ENCODE measurements at places on chromosomes 11 and 22. TPM values are rescaled to one million over a fixed set of nuclear protein-coding genes. Genes with fewer than 3 reads are reported as not detected.

GRCh38 chr11:8873741-8874405 lies 37.1 kb upstream of the AKIP1 start:
- no peak for DNase-seq

- DNase-seq, result no peak
Measured at GRCh38 chr11:75966537-75967287, 151.7 kb downstream of the UVRAG start.

GRCh38 chr11:128645968-128646367 lies 47.9 kb upstream of the FLI1 start:
- no peak for DNase-seq

GRCh38 chr22:32334660-32335365 lies 22.9 kb upstream of the RFPL3 start:
- no peak for DNase-seq

GRCh38 chr22:36177160-36177559 lies 16.6 kb upstream of the APOL3 start:
- peak; percentile 18 for DNase-seq

Gene OR52E6
- not detected for total RNA-seq

GRCh38 chr11:57254631-57255030 lies 17.6 kb upstream of the APLNR start:
- no peak for DNase-seq

Gene OR10A4
- not detected for total RNA-seq

Gene RASL10A
- not detected for total RNA-seq

Gene FOLR2
- total RNA-seq, result not detected

GRCh38 chr11:119635776-119636175 lies 93.2 kb downstream of the NECTIN1 start:
- DNase-seq, result no peak

Gene LINC01488
- not detected for total RNA-seq

GRCh38 chr11:115916608-115917007 lies 412.4 kb upstream of the CADM1 start:
- no peak for DNase-seq

- no peak for DNase-seq
Measured at GRCh38 chr11:13448876-13449275, 14.1 kb downstream of the BTBD10 start.

Gene GTF2H1
- 48.2 TPM for total RNA-seq

Data from activated CD4-positive, alpha-beta T cell treated with anti-CD3 and anti-CD28 coated beads for 36 hours (primary cell).